Activated CD4-positive, alpha-beta T cell treated with anti-CD3 and anti-CD28 coated beads, Interleukin-2, amount 50 U/mL, for 4 hours (primary cell): ENCODE measurements at places on chromosomes 11 and 22.

DNA sequence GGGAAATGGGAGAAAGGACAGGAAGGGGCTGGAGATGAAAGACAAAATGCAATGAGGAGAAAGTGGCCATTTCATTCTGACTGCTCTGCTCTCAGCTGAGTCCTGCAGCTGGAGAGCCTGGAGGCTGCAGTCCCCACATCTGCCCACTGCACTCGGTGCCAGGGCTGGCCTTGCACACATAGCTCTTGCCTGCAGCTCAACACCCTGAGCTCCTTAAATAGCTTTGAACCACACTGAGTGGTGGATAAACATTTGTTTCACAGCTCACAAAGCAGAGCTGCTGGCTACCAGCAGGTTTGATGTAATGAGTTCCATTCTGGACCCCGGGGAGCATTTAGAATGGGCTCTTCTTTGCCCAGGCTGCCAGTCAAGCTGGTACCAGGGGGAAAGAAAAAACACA lies 426.1 kb upstream of the CADM1 start:
- no peak for DNase-seq

- no peak for DNase-seq
These were observed 450.0 kb upstream of the CCDC179 start for GRCh38 chr11:23310276-23310675.

GRCh38 chr11:62715150-62716130 lies 8.0 kb downstream of the GNG3 start:
- no peak for DNase-seq

GRCh38 chr11:102552447-102553194 lies 22.1 kb upstream of the MMP7 start:
- no peak for DNase-seq

DNA sequence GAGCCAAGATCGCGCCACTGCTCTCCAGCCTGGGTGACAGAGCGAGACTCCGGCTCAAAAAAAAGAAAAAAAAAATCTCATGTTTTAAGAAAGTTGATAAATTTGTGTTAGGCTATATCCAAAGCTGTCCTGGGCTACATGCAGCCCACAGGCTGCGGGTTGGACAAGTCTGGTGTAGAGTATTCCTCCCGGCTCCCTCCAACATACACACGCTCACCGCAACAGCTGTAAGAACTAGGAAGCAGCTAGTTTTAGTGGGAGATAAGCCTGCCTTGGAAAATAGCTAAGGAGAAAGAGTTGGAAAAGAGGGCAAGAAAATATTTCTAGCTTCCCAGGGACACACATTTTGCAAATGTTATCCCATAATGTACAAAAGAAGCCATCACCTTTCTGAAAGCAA lies 46.6 kb downstream of the CELF1 start:
- no peak for DNase-seq

DNA sequence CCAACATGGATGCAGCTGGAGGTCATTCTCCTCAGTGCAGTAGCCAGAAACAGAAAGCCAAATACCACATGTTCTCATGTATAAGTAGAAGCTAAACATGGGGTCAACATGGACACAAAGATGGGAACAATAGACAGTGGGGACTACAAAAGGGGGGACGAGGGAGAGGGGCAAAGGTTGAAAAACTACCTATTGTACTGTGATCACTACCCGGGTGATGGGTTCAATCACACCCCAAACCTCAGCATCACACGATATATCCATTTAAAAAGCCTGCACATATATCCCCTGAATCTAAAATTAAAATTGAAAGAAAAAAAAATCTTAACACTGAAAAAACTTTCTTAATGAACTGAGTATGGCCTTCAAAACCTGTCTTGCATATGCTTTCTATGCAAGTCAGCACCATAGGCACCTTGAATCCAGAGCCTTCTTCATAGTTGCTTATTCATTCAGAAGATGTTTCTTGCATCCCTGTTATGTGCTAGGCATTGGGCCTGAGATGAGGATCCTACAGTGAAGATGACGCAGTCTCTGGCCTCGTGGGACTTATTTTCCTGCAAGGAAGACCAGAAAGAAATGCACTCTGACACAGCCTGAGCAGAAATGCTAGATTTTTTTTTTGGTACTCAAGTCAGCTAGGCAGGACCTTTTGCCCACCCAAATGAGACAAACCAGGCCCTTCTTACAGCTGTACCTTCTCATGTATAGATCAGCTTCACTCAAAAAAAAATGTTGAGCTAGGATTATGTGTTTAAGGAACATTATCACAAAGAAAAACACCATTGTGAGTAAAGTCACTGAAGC lies 21.0 kb downstream of the NNMT start:
- no peak for DNase-seq

DNA sequence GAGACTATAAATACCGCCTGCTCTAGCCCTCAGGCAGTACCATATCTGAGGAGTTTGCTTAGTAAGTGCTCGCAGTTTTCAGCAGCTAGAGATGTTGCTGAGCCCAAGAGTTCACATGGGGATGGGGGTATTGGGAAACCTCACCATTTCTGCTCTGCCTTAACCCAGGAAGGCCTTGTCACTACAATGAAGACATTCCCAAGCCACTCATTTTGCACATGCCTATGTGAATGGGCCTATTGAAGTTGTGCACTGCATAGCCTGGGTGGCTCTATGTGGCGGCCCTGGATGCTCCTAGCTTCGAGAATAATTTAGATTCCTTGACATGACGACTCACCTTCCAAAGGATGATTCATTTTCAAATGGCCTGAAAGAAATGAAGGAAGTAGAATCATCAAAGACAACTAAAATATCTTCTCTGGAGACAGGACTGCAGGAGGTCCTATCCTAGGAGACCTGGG lies 163.4 kb downstream of the ADAMTS15 start:
- DNase-seq, result no peak

- no peak for DNase-seq
These were observed 47.2 kb downstream of the MRGPRX2 start for GRCh38 chr11:19013181-19013857.

- peak; percentile 58 for DNase-seq
These were observed 2.7 kb upstream of the PDE2A start for GRCh38 chr11:72676861-72677341.

GRCh38 chr11:73784080-73784634 lies 3.5 kb upstream of the MRPL48 start:
- no peak for DNase-seq

DNA sequence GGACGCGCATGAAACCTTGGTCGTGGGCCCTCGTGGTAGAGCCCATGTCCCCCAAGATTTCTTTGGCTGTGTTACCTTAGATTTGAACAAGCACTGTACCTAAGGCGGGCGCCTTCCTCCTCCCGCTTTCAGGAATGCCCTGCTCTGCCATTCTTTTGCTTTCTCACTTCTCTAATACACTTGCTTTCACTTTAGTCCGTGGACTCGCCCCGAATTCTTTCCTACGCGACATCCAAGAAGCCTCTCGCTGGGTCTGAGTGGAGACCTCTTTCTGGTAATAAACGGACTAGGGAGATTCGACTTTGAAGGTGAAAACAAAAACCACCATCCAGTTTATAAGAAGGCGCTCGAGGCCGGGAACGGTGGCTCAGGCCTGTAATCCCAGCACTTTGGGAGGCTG lies 1.2 kb upstream of the NUP50 start:
- DNase-seq, result no peak

GRCh38 chr11:79150320-79150719 lies 290.5 kb downstream of the TENM4 start:
- no peak for DNase-seq

GRCh38 chr11:103220133-103220532 lies 110.9 kb downstream of the DYNC2H1 start:
- no peak for DNase-seq

- no peak for DNase-seq
These were observed 19.3 kb upstream of the MIEF1 start for GRCh38 chr22:39482768-39483167.

GRCh38 chr11:33191467-33191866 lies 30.2 kb upstream of the CSTF3 start:
- DNase-seq, result no peak

GRCh38 chr11:109236188-109236587 lies 185.8 kb upstream of the C11orf87 start:
- DNase-seq, result no peak
